ENCODE measurements at places on chromosomes 12 and 14. TPM values are rescaled to one million over a fixed set of nuclear protein-coding genes. Genes with fewer than 3 reads are reported as not detected.

Gene NPFF
- total RNA-seq: not detected

Gene TAS2R19
- total RNA-seq: 0.78 TPM

Gene OGFOD2
- total RNA-seq: 29.5 TPM

Gene DLGAP5
- 38.8 TPM for total RNA-seq

Gene HNF1A
- not detected for total RNA-seq

Gene LEMD3
- 26.4 TPM for total RNA-seq

Gene RIPK3
- total RNA-seq: 11.6 TPM

Gene NUAK1
- total RNA-seq: not detected

Gene NFE2
- total RNA-seq: not detected

Gene RBMS2
- total RNA-seq: 4.7 TPM

Gene KRT78
- total RNA-seq: not detected

Gene PZP
- total RNA-seq: not detected

Gene SLC38A4
- total RNA-seq: not detected

Gene DHRS2
- 3.1 TPM for total RNA-seq

Gene NEUROD4
- not detected for total RNA-seq

Gene IFI27L2
- 55.9 TPM for total RNA-seq

Gene CLEC14A
- not detected for total RNA-seq

Gene GUCY2C
- total RNA-seq: not detected

Gene NGB
- total RNA-seq: not detected

Gene SPIC
- not detected for total RNA-seq

Gene CBX5
- total RNA-seq: 82.0 TPM

Gene WIF1
- total RNA-seq: not detected

Gene TMBIM6
- total RNA-seq: 449 TPM

Gene TMEM179
- not detected for total RNA-seq

Gene HPD
- total RNA-seq: not detected

Gene DIO3
- not detected for total RNA-seq

Gene NXPH4
- 0.22 TPM for total RNA-seq

Gene HELB
- total RNA-seq: 13.8 TPM

Gene IGF1
- 1.4 TPM for total RNA-seq

Gene C12orf54
- total RNA-seq: not detected

Gene IL31
- total RNA-seq: 5.1 TPM

Gene SLC10A1
- not detected for total RNA-seq

Gene SLC25A47
- total RNA-seq: not detected

Gene KLRC2
- total RNA-seq: 5.7 TPM

Gene CEP83
- 25.7 TPM for total RNA-seq

Gene PTPRR
- total RNA-seq: not detected

Gene ANO4
- total RNA-seq: not detected

Gene P2RX7
- total RNA-seq: 4.5 TPM

Gene LBHD2
- not detected for total RNA-seq

Gene KLRD1
- 65.4 TPM for total RNA-seq

Gene PIGH
- total RNA-seq: 24.2 TPM

Gene LPAR5
- total RNA-seq: 10.6 TPM

Gene BTBD6
- 55.0 TPM for total RNA-seq

Gene MYO1H
- total RNA-seq: not detected

Gene MSI1
- 0.22 TPM for total RNA-seq

Gene SCARB1
- 20.4 TPM for total RNA-seq

Gene ZNF891
- 2.0 TPM for total RNA-seq

Gene TXNDC16
- 4.6 TPM for total RNA-seq

Gene SLC17A8
- not detected for total RNA-seq

Gene CCDC197
- total RNA-seq: not detected

Gene MANSC4
- not detected for total RNA-seq

Gene RASAL1
- total RNA-seq: 0.72 TPM

Gene ADAM20
- total RNA-seq: 0.29 TPM

Gene BCL11B
- 42.0 TPM for total RNA-seq

Gene PPFIA2
- total RNA-seq: not detected

Data from CD8-positive, alpha-beta memory T cell (primary cell).